ENCODE measurements at places on chromosomes 13 and 19. TPM values are rescaled to one million over a fixed set of nuclear protein-coding genes. Genes with fewer than 3 reads are reported as not detected.

SERTM1 gene
- total RNA-seq: not detected

TNFSF13B gene
- total RNA-seq: 0.62 TPM

GSX1 gene
- not detected for total RNA-seq

PLEKHF1 gene
- total RNA-seq: 59.0 TPM

ACTL9 gene
- total RNA-seq: not detected

CEACAM20 gene
- total RNA-seq: not detected

ZNF556 gene
- 0.07 TPM for total RNA-seq

GRK1 gene
- total RNA-seq: not detected

SPTBN4 gene
- 2.4 TPM for total RNA-seq

LIM2 gene
- not detected for total RNA-seq

KLK2 gene
- total RNA-seq: not detected

PBX4 gene
- total RNA-seq: 1.7 TPM

EID2 gene
- 14.4 TPM for total RNA-seq

ZNF491 gene
- total RNA-seq: 4.6 TPM

LIPE gene
- total RNA-seq: 7.5 TPM

ATP4A gene
- total RNA-seq: not detected

DLL3 gene
- total RNA-seq: 4.7 TPM

EPSTI1 gene
- total RNA-seq: 2.5 TPM

FUT6 gene
- total RNA-seq: 0.84 TPM

TNFSF9 gene
- total RNA-seq: 12.3 TPM

ATP7B gene
- 11.4 TPM for total RNA-seq

RFPL4AL1 gene
- total RNA-seq: not detected

S1PR5 gene
- 0.08 TPM for total RNA-seq

C1QTNF9B gene
- not detected for total RNA-seq

SHC2 gene
- 19.5 TPM for total RNA-seq

PGLYRP2 gene
- not detected for total RNA-seq

WASF3 gene
- 11.4 TPM for total RNA-seq

JUND gene
- 262 TPM for total RNA-seq

LILRB1 gene
- total RNA-seq: not detected

TNNT1 gene
- total RNA-seq: 7.1 TPM

ZNF793 gene
- 7.7 TPM for total RNA-seq

ZNF44 gene
- 5.3 TPM for total RNA-seq

PRODH2 gene
- not detected for total RNA-seq

IL12RB1 gene
- 0.07 TPM for total RNA-seq

CGB1 gene
- 15.3 TPM for total RNA-seq

GFY gene
- not detected for total RNA-seq

Data from kidney epithelial cell (primary cell).